ENCODE measurements at places on chromosomes 16 and 17.

- no peak for DNase-seq
These were observed 26.4 kb downstream of the STX8 start for GRCh38 chr17:9549215-9549614.

GRCh38 chr17:70021726-70022125 is 53.3 kb upstream of the KCNJ16 start:
- no peak for DNase-seq

- DNase-seq = no peak
These were observed 365.6 kb downstream of the SLC39A11 start for GRCh38 chr17:72726936-72727335.

DNA sequence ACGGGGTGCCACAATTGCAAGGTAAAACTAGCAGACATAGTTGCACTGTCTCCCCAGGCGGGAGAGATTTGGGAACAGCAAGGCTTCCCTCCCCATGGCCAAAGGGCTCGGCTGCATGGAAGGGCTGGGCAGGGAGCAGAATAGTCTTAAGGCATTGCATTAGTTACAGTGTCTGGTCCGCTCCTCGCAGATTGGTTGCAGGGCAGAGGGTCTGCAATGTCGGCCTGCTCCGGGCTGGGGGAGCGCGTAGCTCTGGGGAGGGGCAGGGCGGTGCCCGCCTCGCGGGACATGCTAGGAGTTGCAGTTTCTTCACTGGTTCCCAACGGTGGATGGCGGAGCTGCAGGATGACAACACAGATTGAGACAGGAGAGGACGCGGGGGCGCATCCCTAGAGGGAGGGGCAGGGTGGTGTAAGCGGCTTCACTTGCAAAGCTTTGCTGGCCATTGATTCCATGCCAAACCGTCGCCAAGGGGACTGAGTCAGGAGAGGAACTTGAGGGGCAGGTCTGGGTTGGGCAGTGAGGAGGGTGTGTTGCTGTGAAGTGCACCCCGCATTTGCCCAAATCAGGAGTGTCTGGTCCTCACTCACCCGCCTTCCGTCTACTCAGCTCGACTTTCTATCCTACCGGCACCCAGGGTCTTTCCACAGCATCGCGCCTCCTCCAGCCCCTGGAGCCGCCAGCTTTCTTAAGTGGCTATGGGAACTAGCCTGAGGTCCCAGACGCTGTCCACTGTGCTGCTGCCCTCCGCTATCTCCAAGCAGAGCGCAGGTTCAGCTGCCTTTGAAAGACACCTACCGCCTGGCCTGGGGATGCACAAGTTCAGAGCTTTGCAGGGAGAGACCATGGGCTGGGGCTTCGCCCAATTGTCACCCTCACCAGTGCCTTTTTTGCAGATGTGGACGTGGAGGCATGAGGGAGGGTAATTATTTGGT is 1748.9 kb downstream of the TP53TG3F start:
- DNase-seq = no peak

GRCh38 chr16:24141466-24141865 is 114.7 kb upstream of the CACNG3 start:
- no peak for DNase-seq
